GM23338 (cell line): ENCODE measurements at places on chromosomes 5 and 9. TPM values are rescaled to one million over a fixed set of nuclear protein-coding genes. Genes with fewer than 3 reads are reported as not detected.

The MED7 gene
- 9.7 and 11.6 TPM in 2 replicates for total RNA-seq

The PCDHGA6 gene
- total RNA-seq = 4.5 and 4.8 TPM in 2 replicates

The PCDHGB5 gene
- total RNA-seq = 15.7 and 18.5 TPM in 2 replicates

The GDA gene
- total RNA-seq = 4.1 and 5.8 TPM in 2 replicates

The TNFSF15 gene
- 0.07 and 0.08 TPM in 2 replicates for total RNA-seq

The GPR107 gene
- total RNA-seq = 18.4 and 30.7 TPM in 2 replicates

- no peak for DNase-seq
Measured at GRCh38 chr9:90872835-90873294, 71.2 kb downstream of the SYK start.

GRCh38 chr5:15384581-15384980 is 115.4 kb upstream of the FBXL7 start:
- DNase-seq = no peak

- peak; percentile 95 for DNase-seq
Measured at GRCh38 chr5:60287174-60287771, 393.7 kb upstream of the PDE4D start.

- no peak for DNase-seq
Measured at GRCh38 chr9:31364171-31364570, 1020.3 kb upstream of the ACO1 start.

DNA sequence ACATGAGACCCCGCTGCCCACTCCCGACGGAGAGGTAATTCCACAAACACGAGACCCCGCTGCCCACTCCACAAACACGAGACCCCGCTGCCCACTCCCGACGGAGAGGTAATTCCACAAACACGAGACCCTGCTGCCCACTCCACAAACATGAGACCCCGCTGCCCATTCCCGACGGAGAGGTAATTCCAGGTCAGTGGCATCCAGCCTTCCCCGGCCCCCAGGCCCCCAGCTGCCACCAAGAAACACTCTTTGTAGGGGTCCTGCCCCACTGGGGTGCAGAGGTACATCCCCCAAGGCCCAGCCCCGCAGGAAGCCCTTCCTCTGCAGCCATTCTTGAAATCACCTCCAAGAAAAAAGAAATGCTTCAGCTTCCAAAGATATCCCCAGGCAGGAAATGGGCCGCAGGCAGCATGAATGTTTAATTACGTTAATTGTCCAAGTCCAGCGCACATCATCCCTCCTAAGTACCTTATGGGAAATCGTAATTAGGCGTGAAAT is 115.9 kb downstream of the ADAMTS2 start:
- no peak for DNase-seq

DNA sequence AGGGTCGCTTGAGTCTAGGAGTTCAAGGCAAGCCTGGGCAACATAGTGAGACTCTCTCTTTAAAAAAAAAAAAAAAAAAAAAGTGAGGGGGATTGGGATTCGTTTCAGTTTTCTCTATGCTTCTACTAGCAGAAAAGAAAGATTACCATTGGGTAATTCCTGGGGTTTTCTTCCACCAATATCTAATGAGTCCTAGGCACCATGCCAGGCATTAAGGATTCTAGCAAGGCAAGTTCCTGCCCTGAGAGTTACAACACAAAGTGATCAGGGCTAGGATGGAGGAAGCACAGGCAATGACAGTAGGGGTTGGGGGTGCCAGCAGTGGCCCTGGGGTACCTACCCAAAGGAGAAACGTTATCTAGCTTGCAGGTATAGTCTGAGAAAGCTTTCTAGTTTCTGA is 90.8 kb downstream of the PCDH1 start:
- no peak for DNase-seq

- no peak for DNase-seq
Measured at GRCh38 chr9:129471201-129472019, 149.5 kb downstream of the C9orf50 start.

DNA sequence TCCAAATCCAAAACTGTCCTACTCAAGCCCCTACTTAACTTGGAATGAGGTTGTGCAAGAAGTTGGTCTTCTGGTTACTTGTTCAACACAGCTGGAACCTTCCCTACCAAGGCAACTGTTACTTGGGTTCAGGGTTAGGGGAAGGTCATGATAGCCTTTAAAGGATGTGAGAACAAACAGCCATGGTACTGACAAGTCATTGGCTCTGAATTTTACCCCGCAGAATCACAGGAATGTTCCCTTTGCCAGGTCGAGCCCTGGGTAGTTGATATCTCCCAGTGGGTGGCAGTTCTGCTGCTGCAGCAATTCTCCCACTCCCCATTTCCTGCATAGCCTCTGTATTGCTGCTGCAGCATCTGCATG is 396.1 kb upstream of the MPDZ start:
- DNase-seq = peak; percentile 21

GRCh38 chr5:107485184-107485583 is 185.6 kb downstream of the EFNA5 start:
- DNase-seq = no peak

DNA sequence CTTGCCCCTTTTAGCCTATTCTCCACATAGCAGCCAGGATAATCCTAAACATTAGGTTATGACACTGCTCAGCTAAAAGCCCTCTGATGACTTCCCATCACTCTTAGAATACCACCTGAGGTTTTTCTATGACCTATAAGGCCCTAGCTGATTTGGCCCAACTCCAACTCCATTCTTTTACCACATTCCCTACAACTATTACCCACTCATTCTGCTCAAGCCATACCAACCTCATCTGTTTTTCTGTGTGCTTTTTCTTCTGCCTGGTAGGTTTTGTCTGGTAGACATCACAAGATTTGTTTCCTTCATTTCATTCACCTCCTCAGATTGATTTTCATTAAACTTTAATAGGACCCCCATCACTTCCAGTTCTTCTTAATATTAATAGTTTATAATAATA is 12.5 kb upstream of the FCHO2 start:
- no peak for DNase-seq

DNA sequence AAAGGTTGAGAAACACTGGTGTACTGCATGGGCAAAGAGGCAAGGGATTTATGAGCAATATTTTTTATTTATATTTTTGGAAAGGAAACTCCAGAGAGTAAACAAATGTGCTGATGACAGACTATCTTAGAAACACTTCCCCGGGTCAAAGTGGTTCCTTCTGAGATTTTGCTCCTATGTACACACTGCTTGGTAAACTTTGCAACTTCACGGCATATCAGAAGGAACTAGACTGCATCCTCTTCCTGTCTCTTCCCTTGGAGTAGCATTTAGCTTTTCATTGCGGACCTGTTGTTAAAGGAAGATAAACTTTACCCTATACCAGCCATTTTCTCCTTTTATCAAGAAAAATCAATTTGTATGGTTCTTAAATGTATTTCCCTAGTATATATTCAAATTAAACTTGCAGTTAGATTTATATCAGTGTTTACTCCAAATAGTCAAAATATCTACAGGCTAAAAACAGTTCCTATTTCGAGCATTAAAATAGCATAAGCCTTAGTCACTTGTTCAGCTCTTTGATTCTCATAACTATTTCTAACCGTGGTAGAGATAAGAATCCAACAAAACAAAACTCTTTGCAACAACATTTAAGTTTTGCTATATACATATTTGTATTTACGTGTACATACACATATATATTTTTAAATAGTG is 48.0 kb upstream of the LRRC19 start:
- DNase-seq = no peak

- DNase-seq = no peak
Measured at GRCh38 chr5:158027806-158028775, 169.1 kb upstream of the CLINT1 start.

- DNase-seq = peak; percentile 32
Measured at GRCh38 chr5:86716121-86716520, 98.4 kb downstream of the COX7C start.

GRCh38 chr5:18236386-18236785 is 602.1 kb downstream of the TAF11L14 start:
- DNase-seq = no peak

- DNase-seq = no peak
Measured at GRCh38 chr9:117465706-117466105, 50.8 kb upstream of the ASTN2 start.

- DNase-seq = no peak
Measured at GRCh38 chr9:70789086-70789485, 332.3 kb downstream of the TRPM3 start.

GRCh38 chr5:102903074-102903871 is 148.2 kb downstream of the PAM start:
- DNase-seq = no peak

- DNase-seq = no peak
Measured at GRCh38 chr5:69019668-69020375, 74.0 kb upstream of the SLC30A5 start.

GRCh38 chr9:35341021-35341420 is 148.9 kb upstream of the RUSC2 start:
- no peak for DNase-seq
